Effector CD8-positive, alpha-beta T cell (primary cell): ENCODE measurements at places on chromosomes 13 and 19.

GRCh38 chr13:24718192-24718965 is 38.2 kb downstream of the ATP12A start:
- no peak for DNase-seq

- no peak for DNase-seq
These were observed 11.3 kb upstream of the PRKD2 start for GRCh38 chr19:46728208-46728607.

- DNase-seq: no peak
These were observed 1.9 kb downstream of the NHLRC3 start for GRCh38 chr13:39040206-39040605.

DNA sequence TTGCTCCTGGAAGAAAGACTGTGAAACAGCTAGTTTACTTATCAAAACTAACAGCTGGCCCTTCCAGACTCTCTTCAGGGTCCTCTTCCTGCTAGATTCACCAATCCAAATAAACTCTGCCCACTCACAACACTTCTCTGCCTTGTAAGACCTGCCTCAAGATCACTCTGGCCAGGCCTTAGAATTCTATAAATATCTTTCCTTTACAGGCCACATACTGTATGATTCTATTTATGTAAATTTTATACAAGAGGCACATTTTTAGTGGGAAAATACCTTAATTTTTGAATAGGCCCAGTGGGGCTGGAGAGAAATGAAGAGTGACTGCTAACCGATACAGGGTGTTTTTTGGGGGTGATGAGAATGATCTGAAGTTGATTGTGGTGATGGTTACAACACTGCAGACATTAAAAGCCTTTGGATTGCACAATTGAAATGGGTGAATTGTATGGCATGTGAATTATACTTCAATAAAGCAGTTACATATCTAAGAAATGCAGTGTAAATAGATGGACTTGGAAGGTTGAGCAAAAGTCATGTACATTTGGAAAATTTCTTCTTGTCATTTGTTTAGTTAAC is 141.8 kb downstream of the GPC5 start:
- no peak for DNase-seq

DNA sequence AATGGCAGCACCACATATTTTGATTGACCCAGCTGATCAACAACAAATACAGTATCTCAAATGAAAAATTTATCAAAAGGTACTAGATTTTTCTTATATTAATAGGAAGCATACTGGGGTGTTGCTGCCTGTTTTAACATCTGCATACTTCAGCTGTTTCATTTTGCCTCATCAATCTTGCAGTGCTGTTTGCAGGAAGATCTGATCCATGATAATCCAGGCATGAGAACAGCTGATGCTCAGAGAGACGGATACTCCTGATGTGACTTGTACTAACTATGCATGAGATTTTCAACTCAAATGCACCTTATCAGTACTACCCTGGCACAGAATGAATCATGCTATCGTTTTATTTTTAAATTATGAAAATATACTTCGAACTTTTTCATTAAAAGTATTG is 2136.8 kb downstream of the PCDH9 start:
- no peak for DNase-seq

GRCh38 chr13:22286338-22286737 is 615.5 kb downstream of the FGF9 start:
- DNase-seq: no peak

- DNase-seq: peak; percentile 40
These were observed 3.2 kb downstream of the CCNP start for GRCh38 chr19:40223135-40223822.

DNA sequence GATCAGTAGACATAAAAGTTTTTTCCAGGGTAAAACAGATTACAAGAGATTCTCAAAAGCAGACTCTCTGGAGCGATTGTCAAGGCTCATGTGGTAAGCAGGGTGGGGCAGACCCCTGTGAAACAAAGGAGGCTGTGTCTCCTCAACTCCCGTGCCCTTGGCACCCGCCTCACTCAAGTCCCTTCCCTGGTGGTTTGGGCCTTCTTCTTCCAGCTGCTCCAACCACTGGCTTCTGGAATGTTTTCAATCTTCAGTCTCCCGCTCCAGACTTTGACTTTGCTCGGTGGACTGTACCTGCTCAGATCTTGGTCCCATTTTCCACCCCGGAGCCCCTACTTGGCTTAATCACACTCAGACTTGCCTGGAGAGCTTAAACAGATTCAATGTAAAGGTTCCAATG is 74.8 kb upstream of the STK24 start:
- DNase-seq: no peak

- DNase-seq: no peak
These were observed 66.7 kb downstream of the FAM216B start for GRCh38 chr13:42847891-42848663.

- DNase-seq: no peak
These were observed 663.2 kb downstream of the UQCRFS1 start for GRCh38 chr19:28549680-28550277.

DNA sequence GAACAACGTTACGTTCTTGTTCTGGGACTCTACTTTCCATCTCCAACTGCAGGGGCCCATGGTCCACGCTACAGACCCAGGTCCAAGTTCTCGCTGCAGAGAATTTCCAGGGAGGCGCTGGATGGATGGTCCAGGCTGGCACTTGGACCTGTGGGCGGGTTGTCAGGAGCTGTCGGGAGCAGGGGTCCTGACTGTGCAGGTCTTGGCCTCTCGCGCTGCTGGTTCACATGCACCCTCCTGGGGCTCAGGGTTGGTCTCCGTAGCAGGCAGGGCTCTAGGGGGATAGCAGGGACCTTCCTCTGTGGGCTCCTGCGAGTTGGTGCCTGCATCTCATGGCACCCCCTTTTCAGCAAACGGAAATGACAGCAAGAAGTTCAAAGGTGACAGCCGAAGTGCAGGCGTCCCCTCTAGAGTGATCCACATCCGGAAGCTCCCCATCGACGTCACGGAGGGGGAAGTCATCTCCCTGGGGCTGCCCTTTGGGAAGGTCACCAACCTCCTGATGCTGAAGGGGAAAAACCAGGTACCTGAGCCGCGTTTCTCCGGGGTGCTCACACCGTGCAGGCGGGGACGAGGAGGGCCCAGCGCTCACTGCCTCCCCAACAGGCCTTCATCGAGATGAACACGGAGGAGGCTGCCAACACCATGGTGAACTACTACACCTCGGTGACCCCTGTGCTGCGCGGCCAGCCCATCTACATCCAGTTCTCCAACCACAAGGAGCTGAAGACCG is 6.6 kb downstream of the PTBP1 start:
- no peak for DNase-seq

DNA sequence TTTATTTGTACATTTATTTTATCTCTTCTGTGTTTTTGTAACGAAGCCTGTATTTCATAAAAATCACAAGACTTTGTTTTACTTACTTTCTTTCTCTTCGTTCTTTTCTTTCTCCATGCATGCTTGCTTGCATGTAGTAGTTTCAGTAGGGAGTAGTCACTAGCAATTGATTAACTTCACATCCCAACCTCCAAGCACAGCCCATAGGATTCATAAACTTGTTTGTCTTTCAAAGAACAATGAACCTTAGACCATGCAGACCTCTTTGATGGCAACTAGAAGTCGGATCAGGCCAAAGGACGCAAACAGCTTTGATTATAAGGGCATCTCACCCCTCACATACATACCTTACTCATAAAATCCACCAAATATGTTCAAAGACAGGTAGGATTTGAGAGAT is 3.1 kb upstream of the PRR20A start:
- DNase-seq: no peak

DNA sequence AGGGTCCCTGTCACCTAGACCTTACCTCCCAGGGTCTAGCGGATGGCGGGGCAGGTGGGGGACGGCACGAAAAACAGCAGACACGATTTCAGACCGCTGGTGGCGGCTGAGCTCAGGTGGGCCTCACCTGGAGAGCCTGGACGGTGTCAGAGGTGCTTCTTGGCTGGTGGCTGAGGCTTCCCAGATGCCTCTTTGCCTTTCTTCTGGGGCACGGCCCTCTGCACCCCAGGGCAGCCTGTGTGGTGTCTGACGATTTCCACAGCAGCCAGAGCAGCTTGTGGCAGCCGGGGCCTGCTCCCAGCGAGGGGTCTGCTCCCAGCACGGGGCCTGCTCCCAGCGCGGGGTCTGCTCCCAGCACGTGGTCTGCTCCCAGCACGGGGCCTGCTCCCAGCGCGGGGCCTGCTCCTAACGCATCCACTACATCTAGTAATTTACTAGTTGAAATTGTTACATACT is 66.7 kb downstream of the ATP11A start:
- DNase-seq: no peak

GRCh38 chr19:35718345-35719041 is 690 bp downstream of the KMT2B start:
- peak; percentile 29 for DNase-seq

- no peak for DNase-seq
These were observed 9.8 kb downstream of the GJA3 start for GRCh38 chr13:20151016-20151415.

GRCh38 chr13:89701913-89702312 is 1645.6 kb upstream of the MIR17HG start:
- DNase-seq: no peak

DNA sequence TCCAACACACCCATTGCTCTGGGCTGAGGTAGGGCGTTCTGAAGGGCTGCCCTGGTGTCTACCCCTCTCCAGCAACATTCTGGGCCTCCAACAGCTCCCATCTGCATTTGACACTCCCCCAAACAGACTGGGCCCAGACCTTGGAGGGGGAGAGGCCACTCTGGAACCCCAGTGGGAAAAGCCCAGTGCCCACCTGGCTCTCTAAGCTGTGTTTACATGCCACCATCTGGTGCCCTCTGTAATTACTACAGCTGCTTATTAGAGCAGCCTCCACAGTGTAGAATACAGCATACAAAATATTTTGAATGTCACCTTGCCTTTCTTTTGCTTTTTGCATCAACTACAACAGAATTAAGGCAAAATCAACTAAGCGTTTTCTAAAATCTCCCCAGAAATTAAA is 35.8 kb upstream of the TM9SF2 start:
- no peak for DNase-seq

- DNase-seq: no peak
These were observed 470.7 kb upstream of the SLITRK1 start for GRCh38 chr13:84352946-84353345.
